ENCODE measurements at places on chromosomes 7 and 10.

DNA sequence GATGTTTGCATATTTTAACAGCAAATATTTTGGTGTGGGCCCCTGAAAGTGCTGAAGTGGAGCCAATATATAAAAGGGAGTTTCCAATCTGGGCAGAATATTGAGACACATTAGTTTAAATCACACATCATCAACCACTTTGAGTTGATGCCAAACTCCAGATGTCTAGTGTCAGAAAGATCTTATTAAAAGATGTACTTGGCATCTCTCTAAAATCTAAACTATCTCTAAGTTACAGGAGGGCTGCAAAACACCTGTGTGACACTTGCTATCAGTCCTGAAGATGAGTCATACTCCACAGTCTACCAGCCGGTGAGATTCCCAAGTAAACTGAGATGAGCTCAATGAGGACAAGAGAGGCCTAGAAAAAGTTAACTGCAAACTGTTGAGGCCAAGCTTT is 11.4 kb downstream of the JAZF1 start:
- H3K4me3 ChIP-seq, result no peak overlapping the region
- H3K27ac ChIP-seq, result no peak overlapping the region
- no peaks in the 10 kb centered on the region for H3K27me3 ChIP-seq
- no peaks in the 10 kb centered on the region for H3K36me3 ChIP-seq
- H3K4me1 ChIP-seq, result no peaks in the 10 kb centered on the region

DNA sequence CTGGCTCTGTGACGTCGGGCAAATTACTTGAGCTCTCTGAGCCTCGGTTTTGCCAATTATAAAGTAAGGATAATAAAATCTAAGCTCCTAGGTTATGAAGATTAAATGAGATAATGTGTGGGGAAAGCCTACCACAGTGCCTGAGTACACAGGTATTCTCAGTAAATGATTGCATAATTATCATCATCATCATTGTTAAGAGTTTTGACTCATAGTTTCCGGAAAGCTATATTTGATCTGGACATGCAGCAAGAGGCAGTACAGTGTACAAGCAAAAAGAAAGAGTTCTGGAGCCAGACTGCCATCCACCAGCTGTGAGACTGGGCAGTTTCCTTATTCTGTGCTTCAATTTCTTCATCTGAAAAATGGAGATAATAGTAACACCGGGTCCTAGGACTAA is 155.6 kb upstream of the YAE1 start:
- no peak for DNase-seq
- H3K36me3 ChIP-seq, result no peaks in the 10 kb centered on the region
- no peaks in the 10 kb centered on the region for H3K27me3 ChIP-seq
- no peaks in the 10 kb centered on the region for H3K4me1 ChIP-seq
- H3K27ac ChIP-seq, result no peak overlapping the region

DNA sequence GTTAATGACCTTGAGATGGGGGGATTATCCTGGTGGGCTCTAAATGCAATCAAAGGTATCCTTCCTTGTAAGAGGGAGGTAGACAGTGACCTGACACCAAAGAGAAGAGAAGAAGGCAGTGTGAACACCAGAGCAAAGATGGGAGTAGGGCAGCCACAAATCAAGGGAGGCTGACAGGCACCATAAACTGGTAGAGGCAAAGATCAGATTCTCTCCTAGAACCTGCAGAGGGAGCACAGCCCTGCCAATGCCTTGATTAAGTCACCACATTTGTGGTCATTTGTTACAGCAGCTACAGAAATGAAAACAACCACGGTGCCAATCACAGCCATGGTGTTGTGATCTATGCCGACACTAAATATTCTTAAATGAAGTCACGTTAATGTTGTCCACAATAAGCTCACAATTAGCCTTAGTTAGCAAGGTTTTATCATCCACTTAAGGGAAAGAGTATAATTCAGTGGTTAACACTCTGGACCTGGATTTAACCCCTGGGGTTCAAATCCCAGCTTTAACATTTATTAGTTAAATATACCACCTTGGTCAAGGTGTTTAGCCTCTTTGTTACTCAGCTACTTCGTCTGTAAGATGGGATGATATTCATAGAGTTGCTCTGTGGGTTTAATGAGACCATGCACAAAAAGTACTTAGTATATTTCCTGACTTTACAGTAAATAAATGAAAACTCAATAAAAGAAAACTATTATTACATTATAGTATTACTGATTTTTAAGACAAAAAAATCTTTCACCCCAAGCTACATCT is 70.8 kb downstream of the SGMS1 start:
- no peaks in the 10 kb centered on the region for H3K36me3 ChIP-seq
- H3K4me1 ChIP-seq, result peaks cover 38% of the 10 kb centered on the region
- no peak for DNase-seq
- no peaks in the 10 kb centered on the region for H3K27me3 ChIP-seq
- H3K27ac ChIP-seq, result no peak overlapping the region
- H3K4me3 ChIP-seq, result no peak overlapping the region

DNA sequence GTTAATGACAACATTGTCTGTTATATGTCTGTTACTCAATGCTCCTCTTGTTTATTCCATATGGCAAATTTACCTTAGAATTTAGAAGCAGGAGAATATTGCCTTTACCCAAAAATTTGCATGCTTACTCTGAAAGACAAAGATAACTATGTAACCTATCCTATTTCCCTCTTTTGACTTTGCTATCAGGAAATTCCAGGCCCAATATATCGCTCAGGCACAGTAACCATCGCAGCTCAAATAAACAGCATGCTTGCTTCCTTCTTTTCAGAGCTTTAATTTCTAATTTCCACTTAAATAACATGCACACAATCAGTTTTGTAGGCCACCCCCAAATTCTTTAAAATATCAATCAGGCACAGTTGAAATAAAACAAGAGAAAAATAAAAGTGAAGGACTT is 57.8 kb downstream of the EBLN1 start:
- DNase-seq, result no peak
- H3K27me3 ChIP-seq, result no peaks in the 10 kb centered on the region
- no peak overlapping the region for H3K27ac ChIP-seq
- no peak overlapping the region for H3K4me3 ChIP-seq
- no peaks in the 10 kb centered on the region for H3K4me1 ChIP-seq

- H3K36me3 ChIP-seq, result no peaks in the 10 kb centered on the region
- no peak for DNase-seq
- no peaks in the 10 kb centered on the region for H3K27me3 ChIP-seq
- H3K4me1 ChIP-seq, result no peaks in the 10 kb centered on the region
- no peak overlapping the region for H3K4me3 ChIP-seq
- H3K27ac ChIP-seq, result no peak overlapping the region
Observed at GRCh38 chr7:83038787-83039186, 123.9 kb downstream of the PCLO start.

GRCh38 chr10:73768881-73769280 is 13.0 kb upstream of the CHCHD1 start:
- no peaks in the 10 kb centered on the region for H3K27me3 ChIP-seq
- peaks cover 55% of the 10 kb centered on the region for H3K36me3 ChIP-seq
- H3K27ac ChIP-seq, result no peak overlapping the region
- no peak for DNase-seq
- H3K4me3 ChIP-seq, result no peak overlapping the region

GRCh38 chr7:139861803-139862202 is 32.7 kb downstream of the TBXAS1 start:
- no peak for DNase-seq
- no peaks in the 10 kb centered on the region for H3K36me3 ChIP-seq
- no peaks in the 10 kb centered on the region for H3K4me1 ChIP-seq
- no peak overlapping the region for H3K27ac ChIP-seq
- no peak overlapping the region for H3K4me3 ChIP-seq

- no peak for DNase-seq
- H3K27me3 ChIP-seq, result no peaks in the 10 kb centered on the region
- H3K4me3 ChIP-seq, result no peak overlapping the region
- H3K36me3 ChIP-seq, result no peaks in the 10 kb centered on the region
Observed at GRCh38 chr10:75612904-75613684, 181.7 kb downstream of the LRMDA start.

GRCh38 chr7:156380261-156380660 is 260.3 kb upstream of the RNF32 start:
- peak overlapping the region; percentile 53 for H3K27ac ChIP-seq
- H3K27me3 ChIP-seq, result no peaks in the 10 kb centered on the region
- DNase-seq, result peak; percentile 74
- H3K4me3 ChIP-seq, result no peak overlapping the region
- no peaks in the 10 kb centered on the region for H3K36me3 ChIP-seq

- H3K4me3 ChIP-seq, result peak overlapping the region; percentile 47
- H3K4me1 ChIP-seq, result peaks cover 22% of the 10 kb centered on the region
- peak; percentile 13 for DNase-seq
- no peaks in the 10 kb centered on the region for H3K36me3 ChIP-seq
- no peaks in the 10 kb centered on the region for H3K27me3 ChIP-seq
Observed at GRCh38 chr10:112446055-112446854, 459 bp downstream of the ZDHHC6 start.

DNA sequence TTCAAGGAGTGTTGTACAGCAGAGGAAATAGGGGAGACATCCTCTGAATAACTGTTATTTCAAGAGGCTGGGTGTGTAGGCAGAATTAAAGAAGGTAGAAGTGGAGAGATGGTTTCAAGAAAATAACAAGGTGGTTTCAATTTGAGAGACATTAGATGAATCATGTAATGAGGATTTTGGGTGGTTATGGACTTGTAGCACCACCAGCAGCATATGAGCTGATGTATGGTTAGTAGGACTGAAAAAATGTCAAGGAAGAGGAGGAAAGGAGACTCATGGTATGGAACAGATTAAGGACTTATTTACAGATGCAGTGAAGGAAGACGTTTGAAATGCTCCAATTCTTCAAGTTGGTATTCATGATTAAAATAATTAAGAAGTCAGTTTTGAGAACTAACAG is 166.2 kb downstream of the EXOC4 start:
- H3K27ac ChIP-seq, result no peak overlapping the region
- DNase-seq, result no peak
- no peaks in the 10 kb centered on the region for H3K36me3 ChIP-seq
- H3K4me1 ChIP-seq, result no peaks in the 10 kb centered on the region

DNA sequence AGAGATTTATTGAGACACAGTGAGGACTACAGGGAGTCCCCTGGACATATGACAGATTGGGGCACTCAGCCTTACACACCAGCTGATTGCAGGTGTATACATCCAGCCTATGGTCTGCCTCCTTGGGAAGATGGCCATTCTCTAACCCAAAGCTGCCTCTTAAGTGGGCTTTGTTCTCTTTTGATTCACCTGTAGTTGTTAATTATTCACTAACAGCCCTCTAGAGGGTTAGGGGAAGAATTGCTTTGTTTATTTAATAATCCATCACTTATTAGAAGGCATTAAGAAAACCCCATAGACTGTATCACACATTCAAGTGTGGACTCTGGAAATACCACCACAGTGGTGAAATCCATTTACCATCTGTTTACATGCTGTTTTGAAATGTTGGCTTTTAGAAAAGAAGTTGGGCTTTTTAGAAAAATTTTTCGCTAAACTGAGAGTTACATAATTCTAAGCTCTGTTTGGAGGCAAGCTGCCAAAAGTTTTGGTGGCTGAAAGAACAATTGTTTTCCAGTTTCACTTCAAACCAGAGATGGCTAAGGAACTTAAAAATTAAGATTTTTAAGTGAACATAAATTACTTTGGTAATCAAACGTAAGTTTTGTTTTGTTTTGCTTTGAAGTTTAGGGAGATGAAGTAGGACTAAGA is 379.1 kb downstream of the ADRA2A start:
- no peaks in the 10 kb centered on the region for H3K36me3 ChIP-seq
- no peak overlapping the region for H3K27ac ChIP-seq
- no peak for DNase-seq
- H3K27me3 ChIP-seq, result no peaks in the 10 kb centered on the region
- H3K4me3 ChIP-seq, result no peak overlapping the region
- H3K4me1 ChIP-seq, result no peaks in the 10 kb centered on the region

All from pancreas (tissue), 10 donors.